ENCODE measurements at places on chromosomes 2 and 18.

GRCh38 chr18:66264130-66264529, 339.8 kb downstream of the CDH19 start:
- no peak for DNase-seq

GRCh38 chr2:238143239-238143951, 4.9 kb downstream of the KLHL30 start:
- DNase-seq, result no peak

GRCh38 chr18:50709193-50709592, 110.6 kb downstream of the MRO start:
- DNase-seq, result no peak

DNA sequence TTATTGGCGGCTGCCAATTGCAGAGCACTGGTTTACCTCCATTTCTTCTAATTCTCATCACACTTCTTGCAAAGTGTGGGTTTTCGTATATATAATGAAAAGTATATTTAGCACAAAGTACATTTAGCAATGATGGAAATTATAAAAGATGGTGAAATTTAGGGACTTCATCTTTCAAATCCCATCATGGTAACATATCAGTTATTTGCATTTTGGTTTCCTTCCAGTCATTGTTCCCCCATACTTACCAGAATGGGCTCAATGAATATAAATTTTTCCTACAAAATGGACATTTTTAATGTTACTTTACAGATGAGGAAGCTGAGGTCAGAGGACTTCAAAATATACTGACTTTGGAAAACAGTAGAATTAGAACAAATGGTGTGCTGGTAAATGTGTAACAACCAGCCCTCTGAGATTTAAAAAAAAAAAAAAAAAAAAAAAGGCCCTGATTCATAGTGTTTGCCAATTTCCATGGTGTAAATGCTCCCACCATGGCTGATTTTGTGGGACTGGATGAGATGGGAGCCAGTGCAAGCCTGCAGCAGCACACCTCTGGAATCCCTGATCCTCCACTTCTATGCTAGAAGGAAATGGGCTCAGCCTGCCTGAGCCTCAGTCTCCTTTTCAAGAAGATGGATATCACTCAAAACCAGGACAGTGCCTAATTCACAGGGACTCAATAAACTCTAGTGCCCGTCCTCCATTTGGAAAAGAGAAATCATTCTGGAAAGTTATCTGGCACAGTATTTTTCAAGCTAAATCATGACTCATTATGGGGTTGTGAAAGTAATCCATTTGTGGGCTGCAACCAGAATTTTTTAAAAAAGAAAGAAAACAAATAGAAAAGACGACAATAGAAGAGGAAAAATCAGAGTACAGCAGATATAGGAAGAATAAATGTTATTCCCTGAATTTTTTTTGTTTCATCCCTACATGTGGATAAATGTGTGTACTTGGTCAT, 34.0 kb downstream of the LBH start:
- no peak for DNase-seq

- no peak for DNase-seq
These were observed 2.8 kb upstream of the ASTL start for GRCh38 chr2:96140941-96141623.

DNA sequence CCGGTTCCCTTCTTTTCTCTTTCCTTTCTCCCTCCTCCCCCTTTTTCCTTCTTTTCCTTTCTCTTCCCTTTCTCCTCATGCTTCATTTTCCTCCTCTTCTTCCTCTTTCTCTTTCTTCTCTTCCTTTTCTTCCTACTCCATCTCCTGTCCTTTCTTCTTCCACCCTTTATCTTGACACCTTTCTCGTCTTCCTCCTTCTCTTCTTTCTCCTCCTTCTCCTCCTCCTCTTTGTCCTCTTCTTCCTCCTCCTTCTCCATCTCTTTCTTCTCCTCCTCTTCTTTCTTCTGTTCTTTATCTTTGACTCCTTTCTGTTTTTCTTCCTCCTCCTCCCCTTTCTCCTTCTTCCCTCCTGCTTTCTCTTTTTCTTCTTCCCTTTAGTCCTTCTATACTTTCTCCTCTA, 53.2 kb downstream of the CELF4 start:
- no peak for DNase-seq

- DNase-seq, result no peak
These were observed 562.7 kb upstream of the SLC39A10 start for GRCh38 chr2:195094330-195094729.

GRCh38 chr2:46666044-46666679, 186.8 kb downstream of the TMEM247 start:
- DNase-seq, result no peak

GRCh38 chr18:7568426-7568825, 1.3 kb downstream of the PTPRM start:
- no peak for DNase-seq

DNA sequence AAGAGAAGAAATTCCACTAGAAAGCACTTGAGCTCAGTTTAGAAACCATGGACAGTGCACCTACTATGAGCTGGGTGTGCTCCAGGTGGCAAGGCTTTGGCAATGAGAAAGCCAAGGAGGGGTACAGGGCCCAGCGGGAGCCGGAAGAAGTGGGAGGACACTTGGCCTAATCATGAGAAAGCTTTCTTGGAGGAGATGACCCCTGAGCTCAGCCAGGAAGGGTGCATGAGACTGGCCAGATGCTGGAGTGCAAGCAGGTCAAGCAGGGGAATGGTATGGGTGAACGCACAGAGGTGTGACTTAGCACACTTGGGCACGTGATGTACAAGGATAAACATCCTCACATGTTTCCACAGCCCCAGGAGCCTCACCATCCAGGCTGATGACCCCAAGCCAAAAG, 97.2 kb upstream of the GLI2 start:
- DNase-seq, result no peak

DNA sequence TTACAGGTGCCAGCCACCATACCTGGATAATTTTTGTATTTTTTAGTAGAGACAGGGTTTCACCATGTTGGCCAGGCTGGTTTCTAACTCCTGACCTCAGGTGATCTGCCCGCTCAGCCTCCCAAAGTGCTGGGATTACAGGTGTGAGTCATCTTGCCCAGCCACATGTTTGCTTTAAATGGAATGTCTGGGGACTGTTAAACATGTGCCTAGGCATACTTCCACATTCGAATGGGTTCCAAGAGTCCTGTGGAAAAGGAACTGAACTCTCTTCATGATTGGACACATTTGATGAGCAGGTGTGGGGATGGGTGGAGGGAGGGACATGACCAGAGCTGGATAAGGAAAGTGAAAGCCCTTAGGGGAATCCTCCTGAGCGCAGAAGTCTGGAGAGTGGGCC, 58.4 kb upstream of the GREB1L start:
- DNase-seq, result no peak

DNA sequence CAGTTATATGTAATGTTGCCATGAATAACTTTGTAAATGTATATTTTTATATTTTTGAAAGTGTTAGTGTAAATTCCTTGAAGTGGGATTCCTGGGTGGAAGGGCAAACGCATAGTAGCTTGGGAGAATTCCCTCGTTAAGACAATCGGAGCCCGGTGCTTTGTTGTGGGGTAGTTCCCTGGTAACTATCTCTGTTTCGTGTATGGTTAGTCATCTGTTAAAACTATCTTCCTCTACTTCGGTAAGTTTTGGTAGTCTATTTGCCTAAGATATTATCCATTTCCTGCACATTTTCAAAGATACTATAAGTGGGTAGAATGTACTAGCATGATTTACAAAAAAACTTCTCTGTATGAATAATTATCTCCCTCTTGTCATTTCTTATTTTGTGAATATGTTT, 113.8 kb upstream of the NRXN1 start:
- no peak for DNase-seq

- DNase-seq, result no peak
These were observed 160.2 kb downstream of the NCK2 start for GRCh38 chr2:105904938-105905337.

DNA sequence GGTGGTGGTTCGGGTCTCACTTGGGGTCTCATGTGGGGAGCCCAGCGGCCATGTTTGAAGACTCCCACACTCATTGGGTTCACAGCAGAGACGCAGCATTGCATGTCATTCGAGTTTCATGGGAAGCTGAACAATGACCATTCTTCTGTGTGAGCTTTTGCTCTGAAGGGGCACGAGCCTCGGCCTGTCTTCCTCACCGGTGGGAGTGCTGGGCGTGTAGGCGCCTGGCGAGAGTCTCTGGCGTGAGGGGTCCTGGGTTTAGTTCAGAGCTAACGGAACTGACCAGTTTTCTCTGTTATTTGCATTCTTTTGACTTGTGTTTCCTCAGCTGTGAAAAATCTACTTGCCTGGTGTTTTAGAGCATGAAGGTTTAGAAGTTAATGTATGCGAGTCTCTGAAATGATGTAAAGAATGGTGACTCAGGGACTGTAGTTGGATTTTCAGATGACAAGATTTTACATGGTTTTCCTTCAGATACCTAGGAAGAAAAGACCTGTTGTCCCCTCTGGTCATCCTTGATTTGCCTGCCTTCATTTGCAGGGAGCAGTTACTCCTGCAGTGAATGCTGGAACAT, 98.1 kb downstream of the ARMC9 start:
- no peak for DNase-seq

- no peak for DNase-seq
These were observed 84.8 kb upstream of the RAB6C start for GRCh38 chr2:129894616-129895015.

DNA sequence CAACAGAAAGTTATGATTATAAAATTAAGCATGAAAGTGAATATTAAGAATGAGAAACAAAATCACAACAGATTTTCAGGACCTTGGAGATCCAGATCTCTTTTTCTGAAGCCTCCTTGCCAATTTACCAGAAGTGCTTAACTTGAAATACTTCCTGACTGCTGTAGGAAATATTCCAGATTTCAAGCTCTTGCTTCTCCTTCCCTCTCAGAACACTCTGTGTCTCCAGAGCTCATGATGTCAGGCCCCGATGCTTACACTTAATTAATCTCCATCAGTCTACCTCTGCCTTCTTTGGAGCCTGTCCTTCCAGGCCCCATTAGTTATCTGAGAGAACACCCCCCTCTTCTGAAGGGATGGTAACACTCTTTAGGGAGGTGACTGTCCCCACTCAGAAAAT, 20.7 kb upstream of the NT5C1B start:
- no peak for DNase-seq

GRCh38 chr2:167980439-167980838, 267.0 kb downstream of the STK39 start:
- no peak for DNase-seq

DNA sequence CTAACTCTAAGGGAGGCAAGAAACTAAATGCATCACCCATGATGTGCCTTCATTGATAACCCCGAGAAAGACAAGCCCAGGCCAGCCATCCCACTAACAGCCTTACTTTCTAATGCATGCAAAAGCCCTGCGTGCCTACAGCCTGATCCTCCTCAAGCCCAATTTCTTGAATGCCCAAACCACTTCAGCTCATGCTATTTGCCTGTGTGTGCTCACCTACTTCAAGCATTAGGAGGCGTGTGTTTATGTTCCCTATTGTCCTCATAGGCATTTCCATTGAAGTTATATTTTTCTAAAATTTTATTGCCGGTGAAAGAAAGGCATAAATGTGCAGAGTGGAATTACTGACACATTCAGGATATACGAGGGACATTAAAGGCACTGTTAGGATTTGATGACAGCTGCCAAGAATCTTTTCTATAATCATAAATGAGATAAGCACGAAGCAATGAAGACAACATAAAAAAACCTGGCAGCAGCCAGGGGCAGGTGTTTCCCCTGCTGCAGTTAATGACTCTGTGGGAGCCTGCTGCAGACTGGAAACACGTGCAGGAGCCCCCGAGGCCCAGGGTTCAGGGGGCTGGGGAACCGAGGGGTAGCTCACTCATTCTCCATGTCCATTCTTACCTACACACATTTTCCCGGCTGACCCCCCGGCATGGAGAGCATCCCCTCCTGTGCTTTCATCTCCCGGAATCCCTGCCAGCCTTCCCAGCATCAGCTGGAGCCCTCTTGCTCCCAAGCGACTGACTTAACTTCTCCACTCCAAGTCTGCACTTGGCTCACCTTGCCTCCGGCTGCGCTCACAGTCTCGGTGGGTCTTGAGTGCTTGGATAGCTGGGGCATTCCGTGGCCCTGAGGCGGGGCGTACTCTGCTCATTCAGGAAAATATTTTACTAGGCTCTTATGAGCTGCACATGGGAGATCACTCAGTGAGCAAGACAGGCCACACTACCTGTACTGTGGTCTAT, 292.3 kb upstream of the SIX2 start:
- DNase-seq, result peak; percentile 17

- DNase-seq, result no peak
These were observed 251.5 kb downstream of the ZNF521 start for GRCh38 chr18:25100418-25100817.

DNA sequence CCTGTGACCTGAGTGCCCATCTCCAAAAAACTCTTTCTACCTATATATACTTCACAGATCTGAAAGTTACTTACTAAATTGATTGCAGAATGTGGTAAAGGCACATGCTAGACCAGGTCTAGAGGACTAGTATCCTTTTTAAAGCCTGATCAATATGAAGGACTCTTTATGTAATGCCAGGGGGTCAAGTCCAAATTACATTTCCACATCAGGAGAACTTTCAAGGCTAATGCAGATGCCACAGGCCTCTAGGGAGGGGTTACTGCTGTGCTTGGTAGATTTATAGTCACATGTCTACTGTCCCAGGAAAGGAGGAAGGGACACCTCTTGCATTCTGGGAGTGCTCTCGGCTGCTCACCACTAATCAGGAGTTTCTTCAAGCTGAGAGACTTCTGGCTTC, 118.4 kb upstream of the NOSTRIN start:
- DNase-seq, result no peak

DNA sequence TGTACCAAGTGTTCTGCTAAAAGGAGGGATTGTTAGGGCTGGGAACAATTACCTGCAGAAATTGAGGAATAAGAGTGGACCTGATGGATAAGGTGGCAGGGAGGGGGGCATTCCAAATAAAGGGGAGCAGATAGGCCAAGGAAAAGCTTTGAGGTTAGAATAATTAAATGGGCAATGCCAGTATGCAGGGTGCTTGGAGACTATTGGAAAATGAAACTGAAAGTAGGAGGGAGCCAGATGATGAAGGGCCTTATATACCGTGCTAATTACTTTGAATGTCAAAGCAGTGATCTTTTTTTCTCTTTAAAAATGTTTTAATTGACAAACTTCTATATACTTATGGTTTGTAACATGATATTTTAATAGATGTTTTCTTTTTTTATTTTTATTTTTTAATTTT, 42.9 kb downstream of the MMADHC start:
- DNase-seq, result no peak

GRCh38 chr2:236403125-236403524, 138.9 kb upstream of the ASB18 start:
- DNase-seq, result no peak

- no peak for DNase-seq
These were observed 13.8 kb downstream of the RRM2 start for GRCh38 chr2:10136101-10136934.

- DNase-seq, result no peak
These were observed 156.8 kb upstream of the TTC39C start for GRCh38 chr18:23857756-23858155.

DNA sequence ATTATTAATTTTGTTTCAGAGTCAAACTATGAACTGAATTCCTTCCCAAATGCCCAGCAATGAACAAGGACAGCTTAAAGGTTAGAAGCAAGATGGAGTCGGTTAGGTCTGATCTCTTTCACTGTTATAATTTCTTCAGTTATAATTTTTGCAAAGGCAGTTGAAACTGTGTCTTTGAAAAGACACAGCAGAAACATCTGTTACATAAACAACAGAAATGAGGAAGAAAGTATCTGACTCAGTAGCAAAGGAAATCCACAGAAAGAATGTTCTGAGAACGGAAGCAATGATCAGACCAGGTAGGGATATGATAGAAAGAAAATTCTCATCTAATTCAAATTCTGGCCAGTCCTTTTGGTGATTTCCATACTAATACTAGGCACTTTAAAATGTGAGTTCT, 5.2 kb upstream of the RMC1 start:
- DNase-seq, result no peak

All from NCI-H1694 (cell line).